Stimulated activated CD8-positive, alpha-beta memory T cell treated with anti-CD3 and anti-CD28 coated beads, Interleukin-7, amount 100 ng/mL, for 4 hours (primary cell): ENCODE measurements at places on chromosomes 16 and 17.

- DNase-seq = peak; percentile 32
Observed at GRCh38 chr16:14249291-14250032, 178.3 kb downstream of the MRTFB start.

- no peak for DNase-seq
Observed at GRCh38 chr17:70523426-70523825, 354.1 kb downstream of the KCNJ2 start.

DNA sequence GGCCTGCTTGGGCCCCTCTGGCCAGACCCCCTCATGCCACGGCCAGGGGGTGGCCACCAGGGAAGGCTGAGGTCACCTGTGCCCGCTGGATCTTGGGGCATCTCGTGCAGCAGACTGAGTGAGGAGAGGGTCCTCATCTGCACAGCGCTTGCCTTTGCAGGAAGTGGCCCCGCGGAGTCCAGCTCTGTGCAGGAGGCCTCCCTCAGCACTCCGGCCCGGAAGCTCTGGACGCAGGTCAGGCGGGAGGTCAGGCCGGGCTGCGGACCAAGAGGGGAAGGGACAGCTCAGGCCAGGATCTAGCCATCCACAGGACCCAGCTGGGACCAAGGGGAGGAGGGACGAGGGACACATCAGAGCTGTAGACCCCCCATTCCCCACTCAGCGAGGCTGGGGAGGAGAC, 72.4 kb downstream of the LITAF start:
- DNase-seq = no peak

DNA sequence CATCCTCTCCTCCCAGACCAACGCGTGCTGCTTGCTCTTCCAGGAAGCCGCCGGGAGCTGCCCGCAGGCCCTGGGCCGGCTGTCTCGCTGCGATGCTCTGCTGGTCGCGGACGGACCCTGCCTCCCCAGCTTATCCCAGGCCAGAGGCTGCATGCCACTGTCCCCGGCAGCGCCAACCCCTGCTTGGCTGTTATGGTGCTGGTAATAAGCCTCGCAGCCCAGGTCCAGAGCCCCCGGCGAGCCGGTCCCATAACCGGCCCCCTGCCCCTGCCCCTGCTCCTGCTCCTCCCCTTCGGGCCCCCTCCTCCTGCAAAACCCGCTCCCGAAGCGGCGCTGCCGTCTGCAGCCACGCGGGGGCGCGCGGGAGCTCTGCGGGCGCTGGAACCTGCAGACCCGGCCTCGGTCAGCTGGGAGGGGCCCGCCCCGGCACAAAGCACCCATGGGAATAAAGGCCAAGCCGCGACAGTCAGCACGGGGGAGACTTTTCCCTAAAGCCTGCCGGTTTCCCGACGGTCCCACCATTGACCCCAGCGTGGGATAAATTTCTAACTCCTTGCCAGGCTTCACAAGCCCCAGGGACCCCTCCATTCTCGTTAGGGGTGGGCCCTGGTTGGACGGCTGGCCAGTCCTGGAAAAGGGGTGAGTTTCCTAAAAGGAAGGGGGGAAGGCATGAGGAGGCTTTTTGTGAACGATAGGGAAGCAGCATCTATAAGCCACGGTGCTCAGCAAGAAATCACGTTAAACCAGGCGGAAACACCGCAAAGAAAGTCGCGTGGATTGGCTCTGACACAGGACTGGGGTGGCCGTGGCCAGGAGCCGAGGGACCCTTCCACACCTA, 11.2 kb downstream of the ENPP7 start:
- DNase-seq = peak; percentile 47

- no peak for DNase-seq
Observed at GRCh38 chr16:19872179-19872863, 12.3 kb downstream of the GPRC5B start.

DNA sequence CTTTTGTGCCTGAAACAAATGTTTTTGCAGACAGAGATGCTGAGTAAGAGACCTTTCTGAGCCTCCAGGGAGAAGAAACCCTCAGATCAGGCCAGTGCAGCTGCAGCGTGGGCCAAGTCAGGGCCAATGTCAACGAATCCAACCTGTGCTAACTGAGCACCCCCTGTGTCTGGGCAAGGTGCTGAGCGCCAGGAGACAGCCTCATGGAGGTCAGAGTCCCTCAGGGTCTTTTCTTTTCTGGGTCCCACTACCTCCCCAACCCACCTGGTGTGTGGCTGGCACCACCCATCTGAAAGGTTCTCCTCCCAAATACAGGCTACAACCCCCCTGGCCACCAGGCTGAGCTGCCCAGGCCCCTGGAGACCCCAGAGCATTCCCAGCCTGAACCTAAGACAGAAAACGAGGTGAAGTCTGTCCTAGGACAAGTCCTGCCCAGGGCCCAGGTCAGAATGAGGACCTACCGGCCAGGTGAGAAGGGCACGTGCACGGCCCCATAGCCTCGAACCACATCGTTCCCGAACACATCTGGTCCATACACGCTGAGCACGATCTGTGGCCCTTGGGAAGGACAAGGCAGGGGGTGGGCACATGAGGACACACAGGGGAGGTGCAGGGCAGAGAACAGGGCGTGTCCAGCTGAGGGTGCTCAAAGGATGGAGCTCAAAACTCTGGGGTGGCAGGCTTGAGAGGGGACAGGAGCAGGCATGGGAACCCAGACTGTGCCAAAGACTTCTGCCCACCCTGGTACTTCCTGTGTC, 15.0 kb downstream of the B9D1 start:
- DNase-seq = no peak

GRCh38 chr17:65750166-65750565, 188.7 kb upstream of the AXIN2 start:
- no peak for DNase-seq
